ENCODE measurements at places on chromosomes 1 and 21.
A peak's percentile ranks its signal among the peaks of the same experiment; 100 is the strongest.

- DNase-seq = peak; percentile 87
Observed at GRCh38 chr1:223771814-223772770, 59.8 kb downstream of the CAPN2 start.

DNA sequence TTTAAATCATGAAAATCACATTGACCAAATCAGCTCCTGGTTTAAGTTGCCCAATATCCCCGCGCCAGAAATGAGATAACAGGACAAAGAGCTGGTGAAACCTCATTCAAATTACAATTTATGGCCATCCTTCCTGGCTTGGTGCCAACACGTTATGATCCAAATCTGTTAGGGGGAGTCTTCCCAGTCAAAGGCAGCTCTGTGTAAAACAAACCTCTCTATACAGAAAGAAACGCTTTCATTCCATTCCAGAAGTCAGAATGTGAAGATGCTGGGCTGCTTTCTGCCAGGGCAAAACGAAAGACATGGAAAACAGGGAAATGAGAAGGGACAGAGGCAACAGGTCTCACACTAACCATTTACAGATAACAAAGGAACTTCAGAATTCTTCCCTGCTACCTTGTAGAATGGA lies 53.5 kb upstream of the TIAM1 start:
- no peak for DNase-seq

GRCh38 chr1:2446394-2446793 lies 29.7 kb upstream of the PLCH2 start:
- no peak for DNase-seq

DNA sequence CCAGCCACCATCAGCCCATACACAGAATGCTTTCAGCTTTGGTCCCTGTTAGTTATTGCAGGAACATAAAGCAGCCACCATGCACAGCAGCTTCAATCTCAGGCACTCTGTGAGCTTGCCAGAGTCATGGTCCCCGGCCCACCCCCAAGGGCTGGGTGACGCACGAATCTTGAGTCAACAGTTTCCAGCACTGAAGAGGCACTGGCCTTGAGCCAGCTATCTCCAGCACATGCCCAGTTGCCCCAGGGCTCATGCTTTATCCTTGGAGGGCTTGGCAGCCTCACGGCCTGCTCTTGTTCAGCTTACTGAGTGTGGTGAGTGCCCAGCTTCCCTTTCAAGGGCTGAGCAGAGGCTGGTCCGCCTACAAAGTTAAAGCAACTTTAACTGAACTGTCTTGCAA lies 200.7 kb upstream of the RAB4A start:
- peak; percentile 89 for DNase-seq

- peak; percentile 40 for DNase-seq
Observed at GRCh38 chr1:115556236-115556635, 85.5 kb upstream of the VANGL1 start.

- DNase-seq = peak; percentile 42
Observed at GRCh38 chr1:30888391-30888790, 20.2 kb downstream of the SDC3 start.

DNA sequence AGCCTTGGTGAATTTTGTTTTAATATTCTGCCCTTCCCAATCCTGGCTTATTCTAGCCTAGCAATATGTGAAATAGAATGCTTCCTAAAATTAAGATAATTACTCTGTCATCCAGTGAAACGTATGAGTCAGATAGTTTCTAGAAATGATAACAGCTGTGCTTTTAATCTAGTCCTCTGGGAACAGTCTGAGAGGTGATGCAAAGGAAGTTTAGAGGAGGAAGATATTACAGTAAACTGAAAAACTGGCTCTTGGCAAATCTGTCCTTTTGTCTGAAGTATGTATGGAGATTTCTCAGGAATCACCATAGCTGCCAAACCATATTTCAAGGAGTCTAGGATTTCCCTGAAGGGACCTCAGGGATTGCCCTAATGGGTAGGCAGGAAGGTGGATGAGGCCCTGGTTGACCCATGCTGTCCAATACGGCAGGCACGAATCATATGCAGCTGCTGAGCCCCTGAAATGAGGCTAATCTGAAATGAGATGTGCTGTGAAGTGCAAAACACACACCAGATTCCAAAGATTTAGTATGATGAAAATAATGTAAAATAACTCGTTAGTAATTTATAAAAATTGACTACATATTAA lies 70.8 kb upstream of the LBR start:
- DNase-seq = no peak

Data from EL (cell line).